Colonic mucosa (tissue), 4 donors: ENCODE measurements at places on chromosomes 1 and 21.

DNA sequence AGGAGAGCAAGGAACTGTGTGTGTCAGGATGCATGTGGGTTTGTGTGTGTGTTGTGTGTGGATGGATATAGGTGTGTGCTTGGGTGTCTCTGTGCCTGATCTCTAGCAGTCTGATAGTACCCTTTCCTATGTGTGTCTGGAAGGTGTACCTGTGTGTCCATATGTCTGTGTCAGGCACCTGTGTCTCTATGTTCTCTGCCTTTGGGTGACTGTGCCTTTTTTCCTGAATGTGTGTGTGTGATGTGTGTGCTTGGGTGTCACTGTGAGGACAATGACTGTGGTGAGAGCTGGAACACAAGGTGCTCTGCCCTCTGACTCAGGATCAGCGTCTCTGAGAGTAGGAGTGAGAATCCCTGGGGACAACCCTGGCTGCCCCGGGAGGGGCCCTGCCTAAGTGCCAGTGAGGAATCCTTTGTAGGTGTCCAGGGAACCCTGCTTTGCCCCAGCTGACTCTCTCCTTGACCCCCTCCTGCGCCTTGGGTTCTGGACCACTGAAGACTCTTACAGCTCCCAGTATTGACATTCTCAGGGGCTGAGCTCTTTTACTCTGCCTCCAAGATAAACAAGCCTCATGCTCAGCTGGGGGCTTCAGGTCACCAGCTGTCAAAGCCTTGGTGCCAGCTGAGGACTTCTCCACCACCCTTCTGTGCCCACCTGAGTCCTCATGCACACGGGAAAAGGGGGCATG, 735 bp upstream of the EFNA3 start:
- no peak for DNase-seq
- no peak overlapping the region for H3K4me3 ChIP-seq
- peaks cover 23% of the 10 kb centered on the region for H3K27me3 ChIP-seq
- no peak overlapping the region for H3K27ac ChIP-seq
- H3K36me3 ChIP-seq: no peaks in the 10 kb centered on the region
- peaks cover 34% of the 10 kb centered on the region for H3K4me1 ChIP-seq

DNA sequence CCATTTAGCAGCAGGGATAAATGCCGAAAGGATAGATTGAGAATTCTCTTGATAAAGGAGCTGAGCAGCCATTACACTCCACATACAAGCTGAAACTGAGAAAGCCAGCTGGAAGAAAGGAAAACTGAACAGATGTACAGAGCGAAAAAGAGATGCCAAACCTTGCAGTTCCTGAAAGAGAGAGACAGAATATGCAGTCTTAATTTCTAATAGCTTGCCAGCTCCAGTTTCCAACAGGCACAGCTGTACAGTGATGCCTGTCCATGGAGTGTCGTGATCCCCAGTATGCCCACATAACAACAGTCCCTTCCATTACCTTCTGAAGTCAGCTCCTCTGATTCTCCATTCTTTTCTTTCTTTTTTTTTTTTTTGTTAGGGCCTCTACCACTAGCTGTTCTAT, 22.7 kb downstream of the ABL2 start:
- H3K36me3 ChIP-seq: no peaks in the 10 kb centered on the region
- no peaks in the 10 kb centered on the region for H3K4me1 ChIP-seq
- no peak overlapping the region for H3K27ac ChIP-seq
- DNase-seq: no peak

GRCh38 chr1:248906009-248906752, at the start of gene PGBD2:
PGBD2 (plus strand) TSS chr1:248906235; CDS start chr1:248913863, 7,628 bp downstream.
- H3K4me1 ChIP-seq: no peaks in the 10 kb centered on the region
- peak within 1 kb of the TSS; percentile 92 for H3K27ac ChIP-seq
- no peaks in the 10 kb centered on the region for H3K27me3 ChIP-seq
- peak; percentile 99 for DNase-seq
- peak within 1 kb of the TSS; percentile 59 for H3K4me3 ChIP-seq

GRCh38 chr1:91731815-91732214, 154.1 kb downstream of the TGFBR3 start:
- peaks cover 4% of the 10 kb centered on the region for H3K4me1 ChIP-seq
- no peak for DNase-seq
- no peak overlapping the region for H3K4me3 ChIP-seq
- no peaks in the 10 kb centered on the region for H3K36me3 ChIP-seq
- H3K27ac ChIP-seq: no peak overlapping the region

DNA sequence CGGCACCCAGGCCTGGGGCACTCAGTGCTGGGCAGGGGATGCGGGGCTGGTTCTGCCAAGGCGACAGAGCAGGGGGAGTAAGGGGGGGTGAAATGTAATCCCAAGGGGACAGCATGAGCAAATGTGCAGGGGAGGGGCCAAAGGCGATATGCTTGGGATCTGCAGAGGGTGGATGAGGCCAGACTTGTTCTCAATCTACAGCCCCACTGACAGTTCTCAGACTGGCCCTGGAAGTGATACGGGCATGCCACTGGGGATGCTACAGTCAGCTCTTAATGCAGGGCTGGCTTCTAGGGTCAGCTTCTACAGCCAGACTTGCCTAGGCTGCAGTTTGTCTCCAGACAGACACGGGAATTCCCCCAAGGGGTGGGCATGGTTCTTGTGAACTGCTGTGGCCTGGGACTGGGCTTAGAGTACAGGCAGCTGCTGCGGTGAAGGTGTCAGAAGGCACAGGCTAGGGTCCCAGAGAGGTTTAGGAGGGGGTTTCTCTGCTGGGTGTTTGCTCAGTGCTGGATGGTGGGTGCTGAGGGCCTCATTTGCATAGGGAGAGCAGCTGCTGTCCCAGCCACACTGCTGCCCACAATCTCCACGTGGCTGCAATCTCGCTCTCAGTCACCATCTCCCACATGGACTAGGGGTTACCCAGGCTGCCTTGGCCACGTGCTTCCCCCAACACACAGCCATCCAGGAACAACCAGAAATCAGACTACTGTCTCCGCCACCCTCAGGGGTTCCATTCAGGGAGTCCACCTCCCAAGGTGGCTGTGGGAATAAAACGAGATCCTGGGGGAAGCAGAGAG, 190.1 kb downstream of the HIVEP3 start:
- no peaks in the 10 kb centered on the region for H3K27me3 ChIP-seq
- peak; percentile 25 for DNase-seq
- no peak overlapping the region for H3K27ac ChIP-seq
- H3K36me3 ChIP-seq: no peaks in the 10 kb centered on the region
- H3K4me1 ChIP-seq: no peaks in the 10 kb centered on the region

DNA sequence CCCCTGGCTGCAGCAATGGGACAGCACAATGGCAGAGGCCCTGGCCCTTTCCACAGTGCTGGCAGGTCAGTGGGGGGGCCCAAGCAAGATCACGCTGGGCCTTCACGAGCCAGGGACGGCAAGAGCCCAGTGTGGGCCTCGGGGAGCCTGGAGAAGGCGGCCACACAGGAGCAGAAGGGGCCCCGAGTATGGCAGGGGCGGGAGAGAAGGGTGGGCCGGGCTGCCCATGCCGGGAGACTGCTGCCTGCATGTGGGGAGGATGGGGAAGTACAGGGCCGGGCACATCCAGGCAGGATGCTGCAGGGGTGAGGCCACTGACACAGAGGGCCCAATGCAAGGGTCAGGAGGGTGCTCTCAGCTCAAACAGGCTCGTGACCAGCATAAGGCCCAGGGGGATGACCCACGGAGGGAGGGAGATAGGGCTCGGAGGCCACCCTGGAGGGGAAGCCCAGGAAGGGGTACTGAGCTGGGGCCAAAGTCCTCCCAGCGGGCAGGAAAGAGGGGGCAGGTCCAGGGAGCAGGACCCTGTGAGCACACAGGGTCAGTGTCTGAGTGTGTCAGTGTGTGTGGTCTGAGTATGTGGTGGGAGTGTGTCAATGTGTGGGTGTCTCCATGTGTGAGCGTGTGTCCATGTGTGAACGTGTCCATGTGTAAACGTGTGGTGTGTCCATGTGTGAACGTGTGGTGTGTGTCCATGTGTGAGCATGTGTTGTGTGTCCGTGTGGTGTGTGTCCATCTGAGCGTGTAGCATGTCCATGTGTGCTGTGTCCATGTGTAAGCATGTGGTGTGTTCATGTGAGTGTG, 13.1 kb downstream of the SLC19A1 start:
- no peak overlapping the region for H3K4me3 ChIP-seq
- H3K4me1 ChIP-seq: peaks cover 22% of the 10 kb centered on the region
- H3K27me3 ChIP-seq: no peaks in the 10 kb centered on the region
- H3K36me3 ChIP-seq: no peaks in the 10 kb centered on the region
- no peak overlapping the region for H3K27ac ChIP-seq

DNA sequence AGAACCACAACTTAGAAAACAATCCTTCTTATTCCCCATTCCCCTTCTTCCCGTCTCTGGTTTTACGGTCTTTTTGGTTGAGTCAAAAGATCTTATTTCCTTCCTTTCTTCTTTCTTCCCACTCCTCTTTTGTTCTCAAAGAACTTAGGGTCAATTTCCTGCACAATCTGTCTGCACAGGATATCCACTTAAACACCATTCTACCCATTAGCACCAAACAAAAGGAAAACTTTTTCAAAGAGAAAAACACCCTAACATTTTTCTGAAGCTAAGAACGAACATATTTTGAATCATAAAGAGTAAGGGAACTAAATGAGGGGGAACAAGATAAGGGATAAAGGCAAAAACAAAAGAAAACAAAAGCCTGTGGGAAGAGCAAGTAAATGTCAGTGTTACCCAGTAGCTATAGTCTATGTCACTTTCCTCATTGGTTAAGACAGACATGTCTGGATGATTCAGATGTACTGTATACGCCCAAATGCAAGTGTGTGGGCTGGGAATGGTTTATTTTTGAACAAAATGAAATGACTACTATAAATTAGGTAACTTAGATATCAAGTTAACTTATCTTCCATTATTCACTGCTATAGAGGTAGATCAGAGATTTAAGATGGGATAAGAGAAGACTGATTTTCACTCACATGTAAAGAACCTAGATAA, 59.9 kb downstream of the TOR3A start:
- DNase-seq: no peak
- H3K36me3 ChIP-seq: no peaks in the 10 kb centered on the region
- no peaks in the 10 kb centered on the region for H3K4me1 ChIP-seq
- H3K4me3 ChIP-seq: no peak overlapping the region
- no peak overlapping the region for H3K27ac ChIP-seq

- H3K4me1 ChIP-seq: no peaks in the 10 kb centered on the region
- no peaks in the 10 kb centered on the region for H3K27me3 ChIP-seq
- DNase-seq: no peak
- no peak overlapping the region for H3K4me3 ChIP-seq
Observed at GRCh38 chr1:102186536-102186935, 189.8 kb upstream of the OLFM3 start.

GRCh38 chr1:101108111-101108500, 82.5 kb upstream of the DPH5 start:
- no peak for DNase-seq
- no peaks in the 10 kb centered on the region for H3K36me3 ChIP-seq
- no peak overlapping the region for H3K27ac ChIP-seq
- no peaks in the 10 kb centered on the region for H3K27me3 ChIP-seq
- H3K4me3 ChIP-seq: no peak overlapping the region

DNA sequence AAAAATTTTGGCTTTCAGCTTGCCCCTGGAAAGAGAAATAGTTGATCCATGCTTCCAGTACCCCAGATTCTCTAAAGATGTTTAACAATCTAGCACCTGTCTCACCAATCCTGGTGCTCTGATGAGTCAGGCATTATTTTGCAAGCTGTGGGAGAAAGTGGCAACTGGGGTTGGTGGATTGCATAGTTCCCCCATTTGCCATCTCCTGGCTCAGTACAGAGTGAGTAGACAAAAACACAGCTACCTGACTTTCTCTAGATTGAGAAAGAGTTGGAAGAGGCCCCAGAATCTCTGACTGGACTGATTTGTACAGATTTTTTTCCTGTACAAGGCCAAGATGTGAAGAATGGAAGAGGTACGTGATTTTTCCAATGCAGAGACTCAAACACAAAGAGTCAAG, 75.1 kb upstream of the NEGR1 start:
- H3K27ac ChIP-seq: no peak overlapping the region
- H3K4me1 ChIP-seq: no peaks in the 10 kb centered on the region
- no peaks in the 10 kb centered on the region for H3K36me3 ChIP-seq

- H3K27ac ChIP-seq: no peak overlapping the region
- H3K27me3 ChIP-seq: no peaks in the 10 kb centered on the region
- no peak overlapping the region for H3K4me3 ChIP-seq
- no peaks in the 10 kb centered on the region for H3K4me1 ChIP-seq
- H3K36me3 ChIP-seq: no peaks in the 10 kb centered on the region
- DNase-seq: no peak
Observed at GRCh38 chr1:200363264-200363933, 46.4 kb downstream of the ZNF281 start.

GRCh38 chr1:167784876-167785550, 63.2 kb downstream of the MPZL1 start:
- DNase-seq: no peak
- H3K27ac ChIP-seq: no peak overlapping the region
- H3K36me3 ChIP-seq: no peaks in the 10 kb centered on the region
- H3K4me1 ChIP-seq: no peaks in the 10 kb centered on the region
- H3K4me3 ChIP-seq: no peak overlapping the region

DNA sequence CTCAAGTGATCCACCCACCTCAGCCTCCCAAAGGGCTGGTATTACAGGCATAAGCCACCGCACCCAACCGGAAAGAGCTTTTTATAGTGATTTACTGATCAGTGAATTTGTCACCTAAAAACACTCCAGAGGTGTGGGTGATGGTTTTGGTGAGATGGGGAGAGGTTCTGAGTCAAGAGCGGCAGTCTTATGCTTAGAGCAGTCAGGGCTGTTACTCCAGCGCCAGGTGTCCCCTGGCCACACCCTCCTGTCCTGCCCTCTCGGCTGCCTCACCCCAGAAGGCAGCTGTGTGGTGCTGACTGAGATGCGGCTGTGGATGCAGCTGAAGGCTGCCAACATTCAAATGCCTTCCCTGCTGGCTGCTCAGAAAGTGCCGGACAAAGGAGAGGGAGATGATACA, 94.5 kb upstream of the LPGAT1 start:
- peak; percentile 77 for DNase-seq
- no peaks in the 10 kb centered on the region for H3K27me3 ChIP-seq
- H3K36me3 ChIP-seq: no peaks in the 10 kb centered on the region
- H3K4me3 ChIP-seq: no peak overlapping the region
- H3K4me1 ChIP-seq: peaks cover 13% of the 10 kb centered on the region

DNA sequence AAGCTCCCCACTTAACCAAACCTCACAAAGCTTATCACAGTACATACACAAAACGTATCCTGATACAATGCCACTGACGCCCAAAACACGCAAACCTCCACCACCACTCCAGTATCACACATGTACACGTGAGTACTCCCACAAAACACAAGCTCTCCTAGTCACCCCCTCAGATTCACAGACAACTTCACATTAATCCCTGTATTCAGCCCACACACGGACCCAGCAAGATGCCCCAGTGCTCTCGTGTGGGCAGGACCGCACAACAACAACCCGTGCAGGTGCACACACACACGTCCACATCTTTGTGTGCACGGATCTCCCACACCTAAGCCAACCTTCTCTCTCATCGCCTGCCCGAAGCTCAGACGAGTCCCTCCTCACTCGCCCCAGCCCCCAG, 17.6 kb downstream of the PADI1 start:
- H3K36me3 ChIP-seq: no peaks in the 10 kb centered on the region
- no peak overlapping the region for H3K27ac ChIP-seq
- H3K27me3 ChIP-seq: no peaks in the 10 kb centered on the region
- no peaks in the 10 kb centered on the region for H3K4me1 ChIP-seq

DNA sequence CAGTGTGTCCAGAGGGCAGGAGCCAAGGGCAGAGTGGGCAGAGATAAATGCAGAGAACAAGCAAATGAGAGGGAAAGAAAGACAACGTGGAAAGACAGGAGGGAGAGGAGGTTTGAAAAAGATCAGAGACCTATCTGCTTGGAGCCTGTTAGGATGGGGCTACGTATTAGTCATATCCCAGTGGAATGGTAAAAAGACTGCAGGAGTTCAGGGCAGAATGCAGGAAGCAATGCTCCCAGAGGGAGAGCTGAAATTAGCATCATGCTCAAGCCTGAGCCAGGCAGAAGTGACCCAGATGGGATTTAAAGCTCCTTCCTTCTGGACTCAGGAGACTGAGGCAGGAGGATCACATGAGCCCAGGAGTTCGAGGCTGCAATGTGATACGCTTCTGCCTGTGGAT, 261.3 kb upstream of the CHRM3 start:
- DNase-seq: no peak
- H3K27me3 ChIP-seq: no peaks in the 10 kb centered on the region
- H3K4me3 ChIP-seq: no peak overlapping the region
- H3K4me1 ChIP-seq: no peaks in the 10 kb centered on the region
- H3K27ac ChIP-seq: no peak overlapping the region
